Progenitor cell of endocrine pancreas (in vitro differentiated cells): ENCODE measurements at places on chromosomes 7 and 10. TPM values are rescaled to one million over a fixed set of nuclear protein-coding genes. Genes with fewer than 3 reads are reported as not detected.

MUC3A gene
- total RNA-seq = 2.0 and 2.1 TPM in 2 replicates

SYT15B gene
- 0.13 and 0.36 TPM in 2 replicates for total RNA-seq

HOXA6 gene
- 0.38 TPM in 1 of 2 replicates, not detected in the other for total RNA-seq

CCL24 gene
- not detected in 2 replicates for total RNA-seq

FAM3C gene
- 39.1 and 48.2 TPM in 2 replicates for total RNA-seq

MUC12 gene
- 0.31 and 0.33 TPM in 2 replicates for total RNA-seq

IFIT2 gene
- total RNA-seq = not detected in 2 replicates

DNA sequence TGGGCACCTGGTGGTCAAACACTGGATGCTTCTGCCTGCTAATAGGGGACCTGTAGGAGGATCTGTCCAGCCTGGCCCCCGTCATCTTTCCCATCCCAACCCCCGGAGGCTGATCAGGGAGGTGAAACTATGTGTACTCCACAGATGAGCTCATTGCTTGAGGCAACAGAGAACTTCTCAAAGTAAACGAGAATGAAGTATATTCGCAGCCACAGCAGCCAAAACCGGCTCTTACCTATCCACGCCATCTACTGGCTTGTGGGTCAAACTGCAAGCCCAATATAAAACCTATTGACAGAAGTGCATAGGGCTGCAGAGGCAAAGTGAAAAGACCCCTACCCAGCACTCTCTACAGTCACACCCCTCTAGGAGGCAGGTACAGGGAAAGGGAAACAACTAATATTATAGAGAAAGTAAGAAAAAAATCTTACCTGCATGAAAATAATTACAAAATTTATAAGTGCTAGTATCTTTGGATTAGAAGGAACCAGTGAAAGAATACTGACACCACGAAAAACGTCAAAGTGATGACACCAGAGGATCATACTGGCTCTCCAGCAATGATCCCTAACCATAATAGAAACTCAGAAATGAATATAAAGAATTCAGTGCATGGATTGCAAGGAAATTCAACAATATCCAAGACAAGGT is 973.5 kb downstream of the ANKRD7 start:
- H3K4me3 ChIP-seq = no peak overlapping the region
- no peaks in the 10 kb centered on the region for H3K36me3 ChIP-seq
- DNase-seq = no peak
- H3K27ac ChIP-seq = no peak overlapping the region
- H3K27me3 ChIP-seq = no peaks in the 10 kb centered on the region

- H3K27ac ChIP-seq = peak overlapping the region; percentile 71
- no peak for DNase-seq
- peaks cover 4% of the 10 kb centered on the region for H3K4me1 ChIP-seq
- peaks cover 3% of the 10 kb centered on the region for H3K36me3 ChIP-seq
Measured at GRCh38 chr10:94315024-94315451, 47.7 kb downstream of the NOC3L start.

DNA sequence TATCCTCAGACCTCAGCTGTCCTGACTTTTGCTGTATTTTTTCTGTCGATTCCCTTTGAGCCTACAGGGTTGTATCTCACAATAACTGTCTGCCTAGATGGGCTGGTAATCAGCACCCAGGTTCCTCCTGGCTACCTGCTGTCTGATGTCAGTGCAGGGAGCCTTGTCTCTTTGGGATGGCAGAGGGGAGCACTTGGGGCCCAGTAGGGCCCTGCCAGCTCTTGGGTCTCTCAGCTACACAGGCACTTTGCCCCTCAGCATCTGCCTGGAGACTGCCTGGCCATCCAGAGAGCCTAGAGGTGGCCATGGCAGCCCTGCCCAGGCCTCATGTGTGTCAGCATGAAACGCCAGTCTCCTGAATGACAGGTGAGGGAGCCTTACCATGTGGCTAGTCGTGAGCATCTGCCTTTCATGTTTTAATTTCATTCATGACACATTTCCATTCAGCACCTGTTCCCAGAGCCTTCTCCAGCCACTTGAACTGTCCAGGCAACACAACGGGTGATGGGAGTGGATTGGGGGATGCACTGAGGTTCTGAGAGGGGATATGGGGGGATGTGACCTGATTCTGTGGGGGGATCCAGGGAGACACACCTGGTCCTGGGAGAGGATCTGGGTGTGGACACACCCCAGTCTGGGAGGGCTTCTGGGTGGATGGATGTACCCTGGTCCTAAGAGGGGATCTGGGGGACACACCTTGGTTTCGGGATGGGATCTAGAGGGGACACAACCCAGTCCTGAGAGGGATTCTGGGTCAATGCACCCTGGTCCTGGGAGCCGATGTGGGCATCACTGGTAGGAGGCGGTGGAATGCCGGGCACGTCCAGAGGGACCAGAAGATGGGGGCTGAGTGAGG is 21.9 kb downstream of the ADCY1 start:
- no peaks in the 10 kb centered on the region for H3K36me3 ChIP-seq
- no peak for DNase-seq
- H3K4me3 ChIP-seq = no peak overlapping the region
- H3K27ac ChIP-seq = no peak overlapping the region
- H3K27me3 ChIP-seq = no peaks in the 10 kb centered on the region

DNA sequence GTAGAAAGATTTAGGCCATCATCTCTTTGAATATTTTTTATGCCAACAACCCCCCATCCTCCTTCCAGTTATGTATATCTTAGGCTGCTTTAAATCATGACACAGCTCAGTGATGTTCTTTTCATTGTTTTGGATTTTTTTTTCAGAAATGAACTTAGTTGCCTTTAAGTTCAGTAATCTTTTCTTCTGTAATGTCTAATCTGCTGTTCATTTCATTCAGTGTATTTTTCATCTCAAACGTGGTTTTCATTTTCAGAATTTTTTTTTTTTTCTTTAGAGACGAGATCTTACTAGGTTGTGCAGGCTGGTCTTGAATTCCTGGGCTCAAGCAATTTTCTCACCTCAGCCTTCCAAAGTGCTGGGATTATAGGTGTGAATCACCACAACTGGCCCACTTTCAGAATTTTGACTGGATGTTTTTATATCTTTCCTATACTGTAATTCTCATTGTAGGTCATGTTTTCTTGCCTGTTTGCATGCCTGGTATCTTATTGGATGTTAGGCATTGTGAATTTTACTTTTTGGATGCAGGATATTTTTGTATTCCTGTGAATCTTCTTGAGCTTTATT is 8.1 kb downstream of the ZNF487 start:
- H3K27me3 ChIP-seq = no peaks in the 10 kb centered on the region
- H3K36me3 ChIP-seq = peaks cover 17% of the 10 kb centered on the region
- peak overlapping the region; percentile 78 for H3K27ac ChIP-seq

DNA sequence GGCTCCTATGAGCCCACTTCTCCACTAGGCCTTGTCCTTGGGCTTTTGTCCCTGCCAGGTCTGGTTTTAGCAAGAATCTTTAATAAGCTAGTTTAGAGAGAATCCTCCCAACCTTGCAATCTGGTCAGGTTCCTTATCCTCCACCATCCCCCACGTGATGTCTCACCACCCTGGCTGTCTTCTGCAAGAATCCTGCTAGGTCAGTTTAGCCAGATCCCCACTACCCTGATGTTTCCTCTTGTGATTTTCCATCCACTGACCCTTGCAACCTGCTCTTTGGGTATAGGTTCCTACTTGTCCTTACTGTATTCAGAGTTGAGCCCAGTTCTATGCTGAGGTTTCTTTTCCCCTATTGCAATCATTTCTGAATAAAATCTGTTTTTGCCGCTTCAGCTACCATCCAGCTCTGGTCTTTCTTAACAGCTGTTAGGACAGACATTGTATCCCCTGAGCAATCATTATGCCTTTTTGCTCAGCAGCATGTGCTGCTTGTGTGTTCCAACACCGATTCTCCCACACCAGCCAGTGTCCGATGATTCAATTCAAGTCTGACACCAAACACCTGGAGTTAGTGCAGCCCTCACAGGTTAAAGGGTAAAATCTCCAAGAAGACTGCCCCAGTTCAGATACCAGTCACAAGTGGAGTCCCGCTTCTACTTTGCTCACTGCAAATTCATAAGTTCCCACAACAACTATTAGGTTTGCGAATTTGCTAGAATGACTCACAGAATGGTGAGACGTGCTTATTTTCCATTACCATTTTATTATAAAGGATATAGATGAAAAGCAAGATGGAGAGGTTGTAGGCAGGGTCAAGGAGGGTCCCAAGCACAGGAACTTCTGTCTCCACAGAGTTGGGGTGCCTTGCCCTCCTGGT is 62.2 kb upstream of the ADCY1 start:
- DNase-seq = no peak
- no peaks in the 10 kb centered on the region for H3K36me3 ChIP-seq
- no peaks in the 10 kb centered on the region for H3K27me3 ChIP-seq
- H3K4me1 ChIP-seq = peaks cover 6% of the 10 kb centered on the region
- no peak overlapping the region for H3K4me3 ChIP-seq
- no peak overlapping the region for H3K27ac ChIP-seq

- H3K36me3 ChIP-seq = no peaks in the 10 kb centered on the region
- peaks cover 12% of the 10 kb centered on the region for H3K4me1 ChIP-seq
- no peak overlapping the region for H3K27ac ChIP-seq
- no peak for DNase-seq
Measured at GRCh38 chr10:45093945-45094344, 93.2 kb downstream of the ZNF22 start.

DNA sequence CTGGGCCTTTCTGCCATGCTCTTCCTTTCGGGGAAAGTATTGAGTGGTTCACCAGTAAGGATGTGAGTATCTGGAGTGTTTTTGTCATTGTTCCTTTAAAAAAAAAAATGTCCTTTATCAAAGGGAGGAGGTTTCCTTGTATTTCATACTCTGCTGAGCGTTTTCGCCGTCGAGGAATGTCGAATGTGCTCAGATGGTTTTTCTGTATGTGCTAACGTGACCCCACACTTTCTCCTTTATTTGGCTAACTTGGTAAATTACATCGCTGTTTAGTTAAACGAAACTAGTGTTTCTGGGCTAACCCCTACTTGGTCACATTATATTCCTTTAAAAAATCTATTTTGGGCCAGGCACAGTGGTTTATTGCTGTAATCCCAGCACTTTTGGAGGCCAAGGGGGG is 45.9 kb downstream of the INPP5A start:
- H3K36me3 ChIP-seq = peaks cover 2% of the 10 kb centered on the region
- no peaks in the 10 kb centered on the region for H3K27me3 ChIP-seq
- DNase-seq = no peak
- no peak overlapping the region for H3K4me3 ChIP-seq
- H3K4me1 ChIP-seq = no peaks in the 10 kb centered on the region
- no peak overlapping the region for H3K27ac ChIP-seq

DNA sequence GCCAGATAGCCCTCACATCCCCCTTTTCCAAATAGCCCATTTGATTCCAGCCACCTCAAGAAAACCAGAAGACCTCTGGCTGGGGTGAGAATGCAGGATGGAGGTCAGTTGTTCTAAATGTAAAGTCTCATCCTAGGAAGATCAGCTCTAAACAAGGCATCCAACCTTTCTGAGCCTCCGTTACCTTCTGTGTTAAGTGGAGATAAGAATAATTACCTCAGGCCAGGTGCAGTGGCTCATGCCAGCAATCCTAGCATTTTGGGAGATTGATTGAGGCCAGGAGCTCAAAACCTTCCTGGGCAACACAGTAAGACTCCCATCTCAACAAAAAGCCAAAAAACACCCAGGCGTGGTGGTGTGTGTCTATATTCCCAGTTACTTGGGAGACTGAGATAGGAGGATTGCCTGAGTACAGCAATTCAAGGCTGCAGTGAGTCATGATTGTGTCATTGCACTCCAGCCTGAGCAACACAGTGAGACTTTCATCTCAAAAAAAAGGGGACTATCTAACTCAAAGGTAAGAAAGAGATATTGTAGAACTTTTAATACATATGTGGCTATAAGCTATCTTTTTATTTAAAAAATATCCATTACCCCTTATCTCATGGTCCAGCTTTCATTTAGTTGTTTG is 43.5 kb downstream of the PRTFDC1 start:
- peaks cover 12% of the 10 kb centered on the region for H3K36me3 ChIP-seq
- H3K27ac ChIP-seq = no peak overlapping the region
- no peak overlapping the region for H3K4me3 ChIP-seq
- DNase-seq = no peak

DNA sequence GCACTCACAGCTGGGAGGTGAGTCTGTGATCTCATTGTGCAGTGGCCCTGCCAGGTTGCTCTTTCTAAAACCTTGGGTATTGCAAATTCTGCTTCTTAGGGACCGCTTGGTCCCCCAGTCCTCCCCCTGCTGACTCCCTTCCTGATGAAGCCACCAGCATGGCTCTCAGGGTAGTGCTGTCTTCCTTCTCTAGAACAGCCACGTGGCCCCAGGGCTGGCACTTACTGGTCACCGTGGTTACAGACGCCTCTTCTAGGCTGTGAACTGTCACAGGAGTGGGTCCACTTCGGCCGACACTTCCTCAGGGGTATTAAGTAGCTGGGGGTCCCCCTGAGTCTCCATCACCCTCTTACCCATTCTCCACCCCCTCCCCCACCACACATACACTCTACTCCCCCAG is 2.7 kb upstream of the HTRA1 start:
- no peaks in the 10 kb centered on the region for H3K36me3 ChIP-seq
- H3K27me3 ChIP-seq = peaks cover 57% of the 10 kb centered on the region
- no peak overlapping the region for H3K27ac ChIP-seq
- no peak for DNase-seq
- no peak overlapping the region for H3K4me3 ChIP-seq

DNA sequence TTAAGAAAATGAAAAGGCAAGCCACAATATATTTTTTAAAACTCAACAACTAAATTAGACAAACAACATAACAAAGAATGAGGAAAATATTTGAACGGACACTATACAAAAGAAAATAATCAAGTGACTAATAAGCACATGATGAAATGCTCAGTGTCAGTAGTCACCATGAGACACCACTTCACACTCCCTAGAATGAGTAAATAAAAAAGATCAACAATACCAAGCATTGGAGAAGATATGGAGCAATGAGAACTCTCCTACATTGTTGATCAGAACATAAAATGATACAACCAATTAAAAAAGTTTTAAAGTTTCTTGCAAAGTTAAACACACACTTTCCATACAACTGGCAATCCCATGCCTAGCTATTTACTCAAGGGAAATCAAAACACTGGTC is 222.2 kb downstream of the C7orf25 start:
- H3K36me3 ChIP-seq = no peaks in the 10 kb centered on the region
- H3K27ac ChIP-seq = no peak overlapping the region
- H3K27me3 ChIP-seq = peaks cover 46% of the 10 kb centered on the region
- H3K4me1 ChIP-seq = no peaks in the 10 kb centered on the region
- no peak overlapping the region for H3K4me3 ChIP-seq

- no peaks in the 10 kb centered on the region for H3K36me3 ChIP-seq
- H3K27ac ChIP-seq = no peak overlapping the region
- DNase-seq = no peak
- H3K27me3 ChIP-seq = no peaks in the 10 kb centered on the region
- no peaks in the 10 kb centered on the region for H3K4me1 ChIP-seq
Measured at GRCh38 chr10:90378524-90379076, 479.2 kb downstream of the HTR7 start.
